ENCODE measurements at places on chromosomes 7 and 10. TPM values are rescaled to one million over a fixed set of nuclear protein-coding genes. Genes with fewer than 3 reads are reported as not detected.
A peak's percentile ranks its signal among the peaks of the same experiment; 100 is the strongest.

DDX21 gene
- 24.1 TPM for total RNA-seq

DNA sequence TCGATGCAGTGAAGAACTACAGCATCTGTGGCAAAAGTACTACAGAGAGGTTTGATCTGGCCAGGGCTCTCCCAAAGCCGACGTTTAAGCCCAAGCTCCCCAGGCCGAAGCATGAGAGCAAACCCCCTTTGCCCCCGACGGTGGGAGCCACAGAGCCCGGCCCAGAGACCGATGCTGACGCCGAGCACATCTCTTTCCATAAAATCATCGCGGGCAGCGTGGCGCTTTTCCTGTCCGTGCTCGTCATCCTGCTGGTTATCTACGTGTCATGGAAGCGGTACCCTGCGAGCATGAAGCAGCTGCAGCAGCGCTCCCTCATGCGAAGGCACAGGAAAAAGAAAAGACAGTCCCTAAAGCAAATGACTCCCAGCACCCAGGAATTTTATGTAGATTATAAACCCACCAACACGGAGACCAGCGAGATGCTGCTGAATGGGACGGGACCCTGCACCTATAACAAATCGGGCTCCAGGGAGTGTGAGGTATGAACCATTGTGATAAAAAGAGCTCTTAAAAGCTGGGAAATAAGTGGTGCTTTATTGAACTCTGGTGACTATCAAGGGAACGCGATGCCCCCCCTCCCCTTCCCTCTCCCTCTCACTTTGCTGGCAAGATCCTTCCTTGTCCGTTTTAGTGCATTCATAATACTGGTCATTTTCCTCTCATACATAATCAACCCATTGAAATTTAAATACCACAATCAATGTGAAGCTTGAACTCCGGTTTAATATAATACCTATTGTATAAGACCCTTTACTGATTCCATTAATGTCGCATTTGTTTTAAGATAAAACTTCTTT is 2.3 kb downstream of the LRRTM3 start:
- no peak overlapping the region for H3K27ac ChIP-seq
- H3K36me3 ChIP-seq, result no peaks in the 10 kb centered on the region
- no peaks in the 10 kb centered on the region for H3K27me3 ChIP-seq
- H3K4me1 ChIP-seq, result no peaks in the 10 kb centered on the region
- H3K4me3 ChIP-seq, result no peak overlapping the region

GRCh38 chr10:7950981-7951847 is 103.3 kb upstream of the GATA3 start:
- no peak overlapping the region for H3K27ac ChIP-seq
- H3K4me3 ChIP-seq, result no peak overlapping the region
- no peak for DNase-seq

- H3K4me3 ChIP-seq, result peak overlapping the region; percentile 54
- H3K27ac ChIP-seq, result peak overlapping the region; percentile 96
- DNase-seq, result peak; percentile 71
- no peaks in the 10 kb centered on the region for H3K27me3 ChIP-seq
Observed at GRCh38 chr10:87095236-87095945, 385 bp downstream of the SHLD2 start.

MKX gene
- total RNA-seq, result 4.4 TPM

DNA sequence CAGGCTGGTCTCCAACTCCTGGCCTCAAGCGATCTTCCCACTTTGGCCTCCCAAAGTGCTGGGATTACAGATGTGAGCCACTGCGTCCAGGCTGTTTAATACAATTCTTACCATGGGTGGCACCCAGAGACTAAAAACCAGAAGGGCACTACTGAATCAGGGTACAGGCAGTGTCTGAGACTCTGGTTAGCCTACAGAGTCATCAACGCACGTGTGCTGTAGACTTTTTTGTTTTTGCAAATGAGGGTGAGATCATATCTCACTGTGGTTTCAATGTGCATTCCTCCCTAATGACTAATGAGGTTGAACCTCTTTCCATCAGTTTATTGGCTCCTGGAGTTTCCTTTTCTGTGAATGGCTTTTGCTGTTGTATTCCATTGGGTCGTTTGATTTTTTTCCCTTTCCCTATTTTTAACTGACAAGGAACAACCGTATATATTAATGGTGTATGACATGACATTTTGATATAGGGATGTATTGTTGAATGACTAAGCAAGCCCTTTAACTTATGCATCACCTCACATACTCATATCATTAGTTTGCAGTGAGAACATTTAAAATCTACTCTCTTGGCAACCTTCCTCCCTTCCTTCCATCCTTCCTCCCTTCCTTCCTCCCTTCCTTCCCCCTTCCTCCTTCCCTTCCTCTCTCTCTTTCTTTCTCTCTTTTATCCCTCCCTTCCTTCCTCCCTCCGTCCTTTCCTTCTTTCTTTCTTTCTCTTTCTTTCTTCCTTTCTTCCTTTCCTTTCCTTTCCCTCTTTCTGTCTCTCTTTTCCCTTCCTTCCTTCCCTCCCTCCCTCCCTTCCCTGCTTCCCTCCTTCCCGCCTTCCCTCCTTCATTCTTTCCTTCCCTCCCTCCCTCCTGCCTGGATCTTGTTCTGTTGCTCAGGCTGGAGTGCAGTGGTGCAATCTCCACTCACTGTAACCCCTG is 9.3 kb upstream of the TMEM270 start:
- peak; percentile 61 for DNase-seq
- peaks cover 3% of the 10 kb centered on the region for H3K4me1 ChIP-seq
- H3K36me3 ChIP-seq, result no peaks in the 10 kb centered on the region

PALD1 gene
- 21.6 TPM for total RNA-seq

DNA sequence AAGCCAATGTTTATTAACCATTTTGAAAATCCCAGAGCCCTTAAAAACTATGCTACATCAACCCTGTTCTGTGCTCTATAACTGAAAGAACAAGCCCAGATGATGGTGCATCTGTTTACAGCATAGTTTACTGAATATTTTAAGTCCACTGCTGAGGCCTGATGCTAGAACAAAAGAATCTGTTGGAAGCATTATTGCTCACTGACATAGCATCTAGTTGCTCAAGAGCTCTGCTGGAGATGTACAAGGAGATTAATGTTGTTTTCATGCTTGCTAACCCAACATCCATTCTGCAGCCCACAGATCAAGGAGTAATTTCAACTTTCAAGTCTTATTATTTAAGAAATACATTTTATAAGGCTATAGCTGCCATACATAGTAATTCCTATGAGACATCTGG is 181.3 kb upstream of the FEZF1 start:
- no peaks in the 10 kb centered on the region for H3K27me3 ChIP-seq
- no peak overlapping the region for H3K4me3 ChIP-seq
- H3K27ac ChIP-seq, result no peak overlapping the region
- no peak for DNase-seq
- no peaks in the 10 kb centered on the region for H3K36me3 ChIP-seq
- no peaks in the 10 kb centered on the region for H3K4me1 ChIP-seq

DNA sequence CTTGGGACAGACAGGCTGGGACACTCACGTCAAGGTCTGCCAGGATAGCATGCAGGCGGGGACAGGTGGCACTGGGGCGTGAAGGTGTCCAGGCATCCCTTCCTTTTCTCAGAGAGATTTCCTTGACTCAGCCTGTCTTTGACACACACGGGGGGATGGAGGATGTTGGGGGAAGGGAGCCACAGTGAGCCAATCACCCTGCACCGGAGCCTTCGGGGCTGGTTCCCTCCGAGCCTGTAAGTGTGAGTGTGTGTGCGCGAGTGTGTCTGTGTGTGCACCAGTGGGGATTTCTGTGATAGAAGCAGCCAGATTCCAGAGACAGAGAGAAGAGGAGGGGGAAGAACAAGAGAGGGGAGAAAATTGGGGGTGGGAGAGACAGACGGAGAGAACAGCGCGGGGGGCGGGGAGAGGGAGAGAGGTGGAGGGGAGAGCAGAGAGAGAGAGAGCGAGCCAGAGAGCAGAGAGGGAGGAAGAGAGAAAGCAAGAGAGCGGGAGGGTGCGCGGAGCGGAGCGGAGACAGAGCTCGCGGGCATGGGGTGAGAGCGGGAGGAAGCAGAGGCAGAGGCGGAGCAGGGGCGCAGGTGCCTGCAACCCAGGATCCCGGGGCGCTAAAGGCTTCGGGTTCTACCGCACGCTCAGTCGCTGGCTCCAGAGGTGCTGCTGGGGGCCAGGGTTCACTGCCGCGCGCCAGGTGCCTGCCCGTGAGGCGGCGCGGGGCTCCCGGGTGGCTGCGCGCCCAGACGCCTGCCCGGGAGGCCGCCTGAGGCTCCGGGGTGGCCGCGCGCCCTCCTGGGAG is 466 bp upstream of the GPR26 start:
- H3K36me3 ChIP-seq, result no peaks in the 10 kb centered on the region
- H3K27me3 ChIP-seq, result no peaks in the 10 kb centered on the region
- H3K4me1 ChIP-seq, result no peaks in the 10 kb centered on the region
- no peak overlapping the region for H3K4me3 ChIP-seq
- no peak overlapping the region for H3K27ac ChIP-seq

- no peak overlapping the region for H3K27ac ChIP-seq
- no peaks in the 10 kb centered on the region for H3K27me3 ChIP-seq
- H3K4me3 ChIP-seq, result no peak overlapping the region
- H3K4me1 ChIP-seq, result no peaks in the 10 kb centered on the region
- no peak for DNase-seq
Observed at GRCh38 chr7:18570890-18571478, 75.4 kb downstream of the HDAC9 start.

GJC3 gene
- not detected for total RNA-seq

CDNF gene
- 9.1 TPM for total RNA-seq

HPSE2 gene
- not detected for total RNA-seq

CPED1 gene
- total RNA-seq, result 194 TPM

DNA sequence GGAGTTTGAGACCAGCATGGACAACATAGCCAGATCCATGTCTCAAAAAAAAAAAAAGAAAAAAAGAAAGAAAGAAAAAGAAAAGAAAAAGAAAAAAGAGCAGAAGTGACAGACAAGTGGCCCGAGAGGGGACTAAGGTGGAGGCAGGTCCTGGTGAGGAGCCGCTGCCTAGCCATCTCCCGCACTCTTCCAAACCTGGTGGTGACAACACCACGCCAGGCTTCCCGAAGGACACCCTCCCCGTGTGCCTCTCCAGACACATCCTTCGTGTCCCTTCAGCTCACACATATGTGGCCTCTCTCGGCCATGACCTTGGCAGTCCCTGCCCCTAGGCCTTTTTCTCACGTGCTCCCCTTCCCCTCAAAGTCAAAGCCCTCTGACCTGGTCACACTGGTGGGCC is 36.4 kb downstream of the IFT22 start:
- H3K4me1 ChIP-seq, result no peaks in the 10 kb centered on the region
- H3K27ac ChIP-seq, result no peak overlapping the region
- no peak for DNase-seq
- H3K36me3 ChIP-seq, result no peaks in the 10 kb centered on the region

GRCh38 chr10:17544465-17544864 is 72.7 kb downstream of the HACD1 start:
- DNase-seq, result no peak
- no peak overlapping the region for H3K4me3 ChIP-seq
- H3K4me1 ChIP-seq, result no peaks in the 10 kb centered on the region

GRCh38 chr7:131890176-131890575 is 333.7 kb upstream of the PODXL start:
- H3K4me3 ChIP-seq, result no peak overlapping the region
- no peaks in the 10 kb centered on the region for H3K36me3 ChIP-seq

- no peak overlapping the region for H3K4me3 ChIP-seq
- no peaks in the 10 kb centered on the region for H3K27me3 ChIP-seq
- H3K36me3 ChIP-seq, result no peaks in the 10 kb centered on the region
- no peaks in the 10 kb centered on the region for H3K4me1 ChIP-seq
Observed at GRCh38 chr7:20449176-20449575, 118.5 kb downstream of the ITGB8 start.

DNA sequence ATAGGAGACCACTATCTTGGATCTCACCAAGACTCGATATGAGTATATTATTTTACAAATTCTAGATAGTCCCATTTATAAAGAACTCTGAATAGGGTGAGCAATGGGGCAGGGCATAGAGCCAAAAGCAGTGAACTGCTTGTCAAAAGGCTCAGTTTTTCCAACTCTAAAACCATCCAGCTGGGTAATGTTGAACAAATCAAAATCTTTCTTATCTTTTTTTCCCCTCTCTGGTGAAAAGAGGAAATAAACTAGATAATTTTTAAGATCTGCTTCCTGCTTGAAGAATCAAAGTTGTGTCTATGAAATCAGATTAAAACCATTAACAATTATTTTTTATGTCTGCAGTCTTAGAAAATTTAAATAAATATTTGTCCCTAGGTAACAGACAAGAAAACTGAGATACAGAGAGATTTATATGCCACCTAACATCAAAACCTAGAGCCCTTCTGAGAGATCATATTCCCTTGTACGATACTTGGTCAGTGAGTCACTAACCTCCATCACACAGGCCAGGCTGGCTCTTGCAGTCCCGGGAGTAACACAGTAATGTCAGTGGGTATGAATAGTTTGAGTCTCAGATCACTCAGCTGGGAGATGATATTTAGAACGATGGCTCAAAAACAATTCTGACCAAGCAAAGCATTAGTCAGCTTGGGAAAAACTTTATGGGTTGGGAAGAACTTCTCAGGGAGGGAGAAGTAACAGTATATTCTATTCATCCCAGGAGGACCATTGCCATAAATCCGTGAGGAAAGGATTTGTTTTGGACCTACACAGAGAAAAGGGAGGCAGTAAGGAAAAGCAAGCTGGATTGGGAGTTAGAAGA is 178.8 kb downstream of the REEP3 start:
- no peaks in the 10 kb centered on the region for H3K27me3 ChIP-seq
- peaks cover 6% of the 10 kb centered on the region for H3K4me1 ChIP-seq
- H3K36me3 ChIP-seq, result no peaks in the 10 kb centered on the region
- peak; percentile 79 for DNase-seq
- peak overlapping the region; percentile 85 for H3K27ac ChIP-seq

NKX1-2 gene
- total RNA-seq, result not detected

CPA5 gene
- total RNA-seq, result not detected

DNA sequence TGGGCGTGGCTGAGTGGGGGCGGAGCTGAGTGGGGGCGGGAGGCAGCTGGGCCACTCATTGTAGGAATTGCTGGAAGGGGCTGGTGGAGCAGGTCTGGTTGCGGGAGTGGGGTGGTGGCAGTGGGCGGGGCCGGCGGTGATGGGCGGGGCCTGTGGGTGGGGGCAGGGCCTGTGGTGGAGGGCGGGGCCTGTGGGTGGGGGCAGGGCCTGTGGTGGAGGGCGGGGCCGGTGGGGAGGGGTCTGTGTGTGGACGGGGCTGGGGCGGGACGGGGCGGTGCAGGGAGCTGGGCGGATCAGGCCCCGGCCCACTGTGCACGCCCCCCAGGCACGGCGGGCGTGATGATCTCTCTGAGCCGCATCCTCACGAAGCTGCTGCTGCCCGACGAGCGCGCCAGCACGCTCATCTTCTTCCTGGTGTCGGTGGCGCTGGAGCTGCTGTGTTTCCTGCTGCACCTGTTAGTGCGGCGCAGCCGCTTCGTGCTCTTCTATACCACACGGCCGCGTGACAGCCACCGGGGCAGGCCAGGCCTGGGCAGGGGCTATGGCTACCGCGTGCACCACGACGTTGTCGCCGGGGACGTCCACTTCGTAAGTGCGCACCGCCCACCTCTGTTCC is 14.0 kb downstream of the SLC29A4 start:
- DNase-seq, result no peak
- no peak overlapping the region for H3K27ac ChIP-seq
- H3K4me3 ChIP-seq, result no peak overlapping the region
- H3K27me3 ChIP-seq, result no peaks in the 10 kb centered on the region

DNA sequence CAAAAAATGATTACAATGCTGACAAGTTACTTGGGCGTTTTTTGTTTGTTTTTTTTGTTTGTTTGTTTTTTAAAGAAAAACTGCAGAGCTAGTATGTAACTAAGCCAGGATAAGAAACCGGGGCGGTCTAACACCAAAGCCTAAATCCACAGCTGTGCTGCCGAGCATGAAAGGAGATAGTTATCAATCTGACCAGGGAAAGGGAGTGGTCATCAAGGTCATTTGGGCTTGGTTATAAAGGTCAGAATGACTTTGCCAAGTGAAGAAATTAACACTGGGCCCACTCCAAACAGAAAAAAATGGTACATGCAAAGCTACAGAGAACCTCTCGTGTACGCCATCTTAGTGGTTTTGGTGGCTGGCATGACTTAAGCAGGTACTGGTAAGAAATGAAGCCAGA is 104.7 kb downstream of the SRPK2 start:
- H3K36me3 ChIP-seq, result no peaks in the 10 kb centered on the region
- H3K4me1 ChIP-seq, result no peaks in the 10 kb centered on the region
- H3K4me3 ChIP-seq, result no peak overlapping the region
- no peaks in the 10 kb centered on the region for H3K27me3 ChIP-seq
- no peak overlapping the region for H3K27ac ChIP-seq

Measured in uterus (tissue), 4 donors.